ENCODE measurements at places on chromosomes 7 and 10.

GRCh38 chr10:131166486-131166885, 145.0 kb downstream of the TCERG1L start:
- DNase-seq, result no peak

GRCh38 chr10:123427165-123427786, 238.9 kb upstream of the GPR26 start:
- no peak for DNase-seq

DNA sequence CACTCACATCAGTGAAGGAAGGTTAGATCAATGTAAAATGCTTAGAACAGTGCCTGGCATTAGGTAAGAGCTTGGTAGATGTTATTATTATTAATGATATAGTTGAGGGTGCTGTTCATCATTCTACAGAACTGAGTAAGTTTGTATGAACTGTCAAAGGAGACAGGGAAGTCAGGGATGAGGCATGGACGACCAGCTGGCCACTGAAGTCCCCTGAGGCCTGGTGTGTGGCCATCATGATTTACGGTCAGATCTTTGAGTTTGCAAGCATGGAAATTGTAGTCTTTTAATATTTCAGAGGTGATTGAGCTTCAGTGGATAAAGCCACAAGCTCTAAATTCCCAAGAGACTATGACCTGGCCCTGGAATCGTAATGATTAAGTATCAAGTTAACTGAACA, 6.9 kb downstream of the ARMC3 start:
- DNase-seq, result no peak

GRCh38 chr10:115427611-115428010, 334.4 kb downstream of the ATRNL1 start:
- no peak for DNase-seq

DNA sequence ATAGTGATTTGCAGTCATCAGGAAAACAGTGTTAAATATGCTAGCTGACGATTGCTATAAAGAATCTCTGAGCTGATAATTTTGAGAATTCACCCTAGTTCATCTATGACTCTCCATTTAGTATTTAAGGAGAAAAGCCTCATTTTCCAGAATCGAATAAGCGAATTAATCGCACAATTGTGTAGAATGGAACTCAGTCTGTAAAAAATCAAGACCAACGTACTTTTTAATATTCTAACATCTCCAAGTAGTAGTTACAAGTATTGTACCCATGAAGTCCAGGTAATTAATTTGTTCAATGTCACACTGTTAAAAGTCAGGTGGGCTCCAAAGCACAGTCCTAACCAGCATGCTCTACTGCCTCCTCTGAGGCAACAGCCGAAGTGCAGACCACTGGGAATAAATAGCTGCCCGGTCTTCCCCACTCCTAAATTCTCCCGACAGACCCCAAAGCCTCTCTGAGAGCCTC, 380 bp upstream of the AGBL3 start:
- DNase-seq, result no peak

DNA sequence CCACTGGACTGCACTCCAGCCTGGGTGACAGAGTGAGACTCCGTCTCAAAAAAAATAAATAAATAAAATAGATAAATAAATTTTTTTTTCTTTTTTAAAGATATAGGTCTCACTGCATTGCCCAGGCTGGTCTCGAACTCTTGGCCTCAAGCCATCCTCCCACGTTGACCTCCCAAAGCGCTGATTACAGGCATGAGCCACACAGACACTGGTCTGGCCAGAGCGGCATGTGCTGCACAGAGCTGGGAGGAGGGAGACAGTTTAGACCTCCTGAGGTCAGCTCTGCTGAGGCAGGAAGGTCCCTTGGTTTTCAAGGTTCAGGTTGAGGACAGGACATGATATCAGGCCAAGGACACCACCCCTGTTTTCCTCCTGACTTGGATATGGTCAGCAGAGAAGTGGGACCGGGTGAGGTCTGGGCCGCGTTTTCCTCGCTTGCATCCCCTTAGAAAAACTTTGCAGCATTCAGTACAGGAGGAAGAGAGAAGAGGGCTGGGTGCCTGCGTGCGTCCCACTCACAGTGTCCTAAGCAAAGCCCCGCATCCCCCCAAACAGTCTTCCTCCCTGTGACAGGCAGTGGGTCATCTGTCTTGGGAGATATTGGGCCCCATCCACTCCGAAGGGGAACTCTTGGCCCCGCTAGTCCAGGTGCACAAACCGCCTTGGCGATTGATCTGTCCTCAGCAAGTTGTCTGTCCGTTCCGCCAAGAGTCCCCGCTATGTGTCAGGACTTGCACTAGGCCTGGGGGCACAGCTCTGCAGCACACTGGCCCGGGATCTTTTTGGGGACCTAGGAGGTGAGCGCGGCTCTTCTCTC, 56.1 kb downstream of the ZNF727 start:
- no peak for DNase-seq

DNA sequence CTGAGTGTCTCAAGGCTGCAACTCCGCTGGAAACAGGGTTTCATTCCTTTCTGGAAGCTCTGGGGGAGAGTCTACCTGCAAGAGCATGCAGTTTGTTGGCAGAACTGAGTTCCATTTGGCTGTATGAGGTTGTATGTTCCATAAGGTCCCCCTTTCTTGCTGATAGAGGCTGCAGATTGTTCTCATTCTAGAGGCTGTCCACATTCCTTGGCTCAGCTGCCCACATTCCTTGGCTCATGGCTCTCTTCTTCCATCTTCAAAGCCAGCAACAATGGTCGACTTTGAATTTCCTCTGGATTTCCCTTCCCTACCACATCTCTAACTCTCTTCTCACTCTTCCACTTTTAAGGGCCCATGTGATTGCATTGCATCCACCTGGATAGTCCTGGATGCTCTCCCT, 147.3 kb upstream of the CDCA7L start:
- DNase-seq, result no peak

GRCh38 chr10:114077815-114078219, 34.2 kb downstream of the ADRB1 start:
- DNase-seq, result no peak

GRCh38 chr10:63346015-63346441, 119.7 kb downstream of the JMJD1C start:
- DNase-seq, result no peak

- DNase-seq, result no peak
Measured at GRCh38 chr10:60934215-60935175, 9.5 kb downstream of the RHOBTB1 start.

DNA sequence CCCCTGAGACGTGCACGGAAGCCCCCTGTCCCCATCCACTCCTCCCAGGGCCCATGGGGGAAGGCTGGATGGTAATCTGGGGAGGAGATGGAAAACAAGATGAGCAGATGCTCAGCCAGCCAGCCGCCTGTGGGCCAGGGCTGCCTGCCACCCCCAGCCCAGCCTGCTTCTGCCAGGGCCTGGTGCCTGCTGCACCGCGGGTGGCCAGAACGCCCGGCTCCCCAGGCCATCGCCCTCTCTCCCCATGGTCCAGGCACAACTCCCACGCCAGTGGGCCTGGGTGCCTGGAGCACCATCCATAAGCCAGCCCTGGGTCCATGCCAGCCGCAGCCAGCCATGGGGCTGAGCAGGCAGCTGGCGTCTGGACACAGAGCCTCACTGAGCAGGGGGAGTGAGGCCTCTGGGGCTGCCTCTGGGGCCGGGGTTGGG, 57.2 kb upstream of the ELN start:
- DNase-seq, result no peak

DNA sequence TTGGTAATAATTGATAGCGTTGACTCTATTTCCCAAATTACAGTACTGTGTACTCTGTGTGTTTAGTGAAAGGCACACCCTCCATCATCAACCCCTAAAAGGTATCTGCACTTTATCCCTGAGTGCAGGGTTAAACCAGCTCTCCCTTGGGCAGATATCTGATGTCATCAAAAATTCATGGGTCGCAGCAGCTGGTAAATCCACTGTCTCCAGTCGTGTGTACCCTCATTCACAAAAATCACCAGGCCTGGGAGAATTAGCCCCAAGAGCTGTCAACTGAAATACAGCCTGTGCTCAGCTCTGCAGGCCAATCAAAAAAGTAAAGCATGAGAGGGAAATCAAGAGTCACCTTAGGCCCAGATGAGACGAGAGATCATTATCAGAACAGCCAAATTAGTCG, 103.7 kb downstream of the HIP1 start:
- no peak for DNase-seq

Measured in tibial nerve (tissue), 4 donors.